CD4-positive, alpha-beta T cell treated with Interleukin-6 for 4 hours (primary cell): ENCODE measurements at places on chromosomes 2 and 18.

- DNase-seq = no peak
Observed at GRCh38 chr18:47606526-47606925, 323.9 kb downstream of the SMAD2 start.

DNA sequence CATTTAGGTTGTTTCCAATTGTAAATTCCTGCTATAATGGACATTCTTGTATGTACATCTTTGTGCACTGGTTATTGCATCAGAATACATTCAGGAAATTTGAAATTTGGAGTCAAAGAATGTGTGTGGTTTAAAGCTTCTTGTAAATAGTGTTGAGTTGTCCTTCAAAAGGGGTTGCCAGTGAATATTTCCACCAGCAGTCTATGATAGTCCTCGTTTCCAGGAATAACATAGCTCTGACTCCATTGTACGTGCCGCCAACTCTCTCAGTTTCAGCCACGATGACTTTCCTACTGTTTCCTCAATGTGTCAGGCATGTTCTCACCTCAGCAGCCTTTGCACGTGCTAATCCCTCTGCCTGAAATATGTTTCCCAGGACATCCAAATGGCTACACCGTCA, 10.9 kb upstream of the HS6ST1 start:
- no peak for DNase-seq

GRCh38 chr2:53512071-53512826, 255.4 kb upstream of the CHAC2 start:
- DNase-seq = no peak

GRCh38 chr2:47061944-47062678, 93.0 kb downstream of the STPG4 start:
- DNase-seq = no peak

DNA sequence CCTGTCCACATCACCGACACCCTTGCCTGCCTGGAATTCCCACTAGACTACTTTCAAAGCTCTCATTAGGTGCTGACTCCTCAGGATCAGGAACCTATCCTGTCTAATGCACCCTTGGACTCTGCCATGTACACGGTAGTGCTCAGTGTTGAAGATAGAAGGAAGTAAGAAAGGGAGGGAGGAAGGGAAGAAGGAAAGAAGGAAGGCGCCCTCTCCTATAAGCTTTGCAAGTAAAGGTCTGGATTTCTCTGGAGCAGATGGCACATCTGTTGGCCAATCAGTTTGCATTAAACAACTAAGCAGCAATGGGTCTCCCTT, 45.3 kb downstream of the SCTR start:
- DNase-seq = no peak

GRCh38 chr2:235543851-235544688, 50.2 kb downstream of the AGAP1 start:
- DNase-seq = no peak

DNA sequence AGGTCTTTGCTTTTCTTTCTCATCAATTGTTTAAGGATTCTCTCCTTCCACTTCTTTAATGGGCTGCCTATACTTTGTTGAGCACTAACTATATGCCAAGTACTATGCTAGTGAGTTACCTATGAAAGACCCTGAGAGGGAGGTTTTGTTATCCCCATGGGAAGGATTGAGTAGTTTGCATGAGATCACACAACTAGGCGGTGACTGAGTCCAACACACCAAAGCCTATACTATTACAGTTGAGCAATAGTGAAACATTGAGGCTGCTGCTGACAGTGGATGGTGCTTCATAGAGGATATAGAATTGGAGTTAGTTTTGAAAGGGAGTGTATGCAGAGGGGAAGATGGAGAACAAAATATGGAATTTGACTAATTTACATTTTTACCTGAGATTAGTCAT, 15.8 kb downstream of the NABP1 start:
- DNase-seq = no peak

DNA sequence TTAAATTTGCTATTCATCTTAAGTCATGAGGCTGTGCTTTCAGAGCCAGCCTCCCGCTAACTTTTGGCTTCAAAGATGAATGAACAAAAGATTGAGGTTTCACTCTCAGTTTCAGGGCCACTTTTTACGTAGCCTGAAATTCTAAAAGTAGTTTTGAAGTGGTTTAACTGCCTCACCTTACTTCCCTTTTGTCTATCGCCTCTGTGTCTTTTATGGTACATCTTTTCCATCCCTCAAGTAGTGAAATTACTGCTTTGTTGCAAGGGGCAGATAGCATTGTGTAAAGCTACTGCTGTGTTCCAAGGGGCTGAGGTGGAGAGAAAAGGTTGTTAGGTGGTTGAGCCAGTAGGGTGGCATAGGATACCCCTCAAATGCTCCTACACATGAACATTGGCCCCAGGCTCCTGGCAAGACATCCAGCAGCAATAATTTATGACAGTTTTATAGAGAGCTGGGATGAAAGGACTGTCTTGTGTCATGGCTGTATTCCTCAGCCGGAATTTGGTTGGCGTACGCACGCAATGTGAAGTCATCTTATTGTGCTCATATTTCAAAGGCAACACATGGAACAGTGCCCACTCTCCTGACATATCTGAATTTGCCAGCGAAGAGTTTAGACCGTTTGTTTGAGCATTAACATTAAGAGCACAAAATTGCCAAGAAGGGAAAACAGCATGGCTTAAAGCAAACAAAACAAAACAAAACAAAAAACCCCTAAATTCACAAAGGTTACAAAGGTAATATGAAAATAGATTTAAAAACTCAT, 32.2 kb downstream of the QPCT start:
- DNase-seq = peak; percentile 33

GRCh38 chr2:205969584-205969983, 116.4 kb downstream of the INO80D start:
- DNase-seq = no peak

GRCh38 chr2:225233234-225233633, 166.3 kb upstream of the NYAP2 start:
- no peak for DNase-seq

- no peak for DNase-seq
Observed at GRCh38 chr2:124027182-124027581, 2.1 kb downstream of the CNTNAP5 start.

DNA sequence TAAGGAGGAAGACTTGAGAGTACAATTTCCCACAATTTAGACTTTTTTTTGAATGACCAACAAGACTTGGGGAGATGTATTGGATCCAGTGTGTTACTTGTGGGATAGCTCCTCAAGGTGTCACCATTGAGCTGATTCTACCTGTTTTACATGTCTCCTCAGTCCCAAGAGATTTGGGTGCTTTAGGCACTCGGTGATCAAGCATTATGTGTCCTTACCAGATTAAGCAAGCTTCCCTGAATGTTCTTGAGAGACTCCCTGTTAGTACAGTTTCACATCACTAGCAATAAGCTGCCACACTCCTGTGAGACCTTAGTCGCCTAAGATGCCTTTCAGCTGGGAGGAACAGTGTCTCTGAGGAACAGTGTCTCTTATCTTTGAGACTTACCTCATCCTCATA, 384.3 kb upstream of the SYT4 start:
- no peak for DNase-seq

GRCh38 chr2:168316073-168316440, 68.7 kb upstream of the STK39 start:
- DNase-seq = no peak

DNA sequence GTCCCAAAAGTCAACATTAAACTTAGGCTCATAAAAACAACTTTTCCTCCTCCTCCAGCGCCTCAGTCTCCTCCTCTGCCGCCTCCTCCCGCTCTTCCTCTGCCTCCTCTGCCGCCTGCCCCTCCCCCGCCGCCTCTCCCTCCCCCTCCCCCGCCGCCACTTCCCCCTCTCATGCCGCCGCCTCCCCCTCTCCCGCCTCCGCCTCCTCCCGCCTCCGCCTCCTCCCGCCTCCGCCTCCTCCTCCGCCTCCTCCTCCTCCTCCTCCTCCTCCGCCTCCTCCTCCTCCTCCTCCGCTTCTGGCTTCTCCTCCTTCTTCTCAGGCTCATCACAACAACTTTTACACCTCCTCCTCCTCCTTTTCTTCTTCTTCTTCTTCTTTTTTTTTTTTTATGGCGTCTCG, 599.9 kb downstream of the TMEM182 start:
- no peak for DNase-seq

- peak; percentile 68 for DNase-seq
Observed at GRCh38 chr2:105329561-105330495, at the start of gene TGFBRAP1. Gene TGFBRAP1, minus strand, starts transcription at chr2:105329735. Its CDS starts 21,434 bp downstream, at chr2:105308301.

DNA sequence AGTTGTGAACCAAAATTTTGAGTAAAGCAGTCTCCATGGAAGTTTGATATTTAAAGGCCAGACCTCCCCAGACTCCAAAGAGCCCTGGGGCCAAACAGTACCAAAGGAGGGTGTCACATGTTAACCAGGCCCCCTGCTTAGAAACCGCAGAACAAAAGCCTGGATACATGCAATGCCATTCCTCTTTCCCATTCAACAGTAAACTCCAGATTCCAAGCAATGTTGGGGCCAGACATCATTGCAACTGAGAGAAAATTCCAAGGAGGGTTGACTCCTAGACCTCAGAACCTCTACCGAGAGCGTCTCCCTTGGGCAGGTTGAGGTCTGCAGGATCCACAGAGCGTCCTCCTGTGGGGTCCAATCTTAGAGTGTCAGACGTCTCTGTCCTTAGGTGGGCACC, 404.4 kb upstream of the SYT4 start:
- no peak for DNase-seq

DNA sequence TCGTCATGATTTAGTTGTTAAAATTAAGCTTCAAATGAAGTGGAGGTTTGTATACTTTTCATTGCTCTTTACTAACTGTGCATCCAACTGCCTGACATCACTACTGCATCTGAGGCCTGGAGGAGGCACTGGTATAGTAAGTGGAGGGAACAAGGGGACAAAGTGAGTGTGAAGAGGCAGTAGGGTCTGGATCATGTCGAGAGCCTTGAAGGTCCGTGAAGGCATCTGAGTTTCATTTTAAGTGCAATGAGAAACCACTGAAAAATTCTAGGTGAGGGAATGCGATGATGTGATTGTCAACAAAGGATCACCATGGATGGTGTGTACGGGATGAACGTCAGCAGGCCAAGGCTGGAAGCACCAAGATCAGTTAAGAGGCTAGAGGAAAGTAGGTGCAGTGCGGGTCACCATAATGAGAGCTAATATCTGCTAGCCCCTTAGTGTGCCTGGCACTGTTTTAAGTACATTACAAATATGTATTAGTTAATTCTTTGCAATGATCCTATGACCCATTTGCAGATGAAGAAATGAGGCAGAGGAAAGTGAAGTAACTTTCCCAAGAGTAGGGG, 96.1 kb downstream of the CABYR start:
- DNase-seq = no peak

DNA sequence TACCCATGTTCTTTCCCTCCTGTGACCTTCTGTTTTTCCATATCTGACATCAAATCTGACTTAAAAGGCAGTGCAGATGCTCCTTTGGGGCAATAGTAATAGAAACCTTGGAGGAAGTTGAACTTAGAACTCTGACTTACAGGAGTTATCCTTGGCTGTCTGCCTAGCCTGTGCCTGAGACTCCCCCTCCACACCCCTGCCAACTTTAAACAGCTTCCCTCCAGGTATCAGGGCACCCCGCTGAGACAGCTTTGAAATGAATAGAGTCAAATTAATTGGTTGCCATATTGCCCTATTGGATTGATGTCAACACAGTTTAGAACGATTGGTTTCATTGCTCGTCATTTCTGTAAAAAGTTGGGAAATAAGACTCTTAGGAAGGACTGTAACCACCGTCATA, 322.0 kb downstream of the PRKCE start:
- DNase-seq = no peak

GRCh38 chr2:217291259-217291658, 431.4 kb upstream of the TNP1 start:
- DNase-seq = no peak

- DNase-seq = no peak
Observed at GRCh38 chr2:29834624-29835023, 86.8 kb downstream of the ALK start.

DNA sequence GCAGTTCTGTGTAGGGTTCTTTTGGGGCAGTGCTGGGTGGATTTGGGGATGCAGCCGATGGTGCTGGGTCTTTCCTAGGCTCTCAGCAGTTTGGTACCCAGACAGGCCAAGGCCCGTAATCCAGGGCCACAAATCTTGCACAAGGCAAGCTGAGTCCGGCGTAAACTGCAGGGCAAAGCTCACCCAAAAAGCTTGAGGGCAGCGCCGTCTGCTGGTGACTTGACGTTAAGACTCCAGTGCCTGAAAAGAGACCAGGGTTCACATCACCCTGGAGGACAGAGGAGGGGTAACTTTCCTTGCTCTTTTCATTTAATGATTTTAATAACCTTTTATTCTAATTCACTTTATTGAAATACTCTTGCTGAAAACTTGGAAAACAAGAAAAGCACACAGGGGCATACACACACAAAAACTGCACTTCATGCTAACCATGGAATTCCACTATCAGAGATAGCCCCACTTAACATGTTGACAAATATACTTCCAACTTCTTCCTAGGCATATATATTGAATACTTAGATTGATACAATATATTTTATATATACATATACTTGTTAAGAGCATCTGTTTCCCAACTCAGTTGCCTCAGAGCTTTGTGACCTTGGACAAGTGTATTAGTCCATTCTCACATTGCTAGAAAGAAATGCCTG, 38.9 kb downstream of the CNGA3 start:
- DNase-seq = peak; percentile 68

GRCh38 chr2:74739129-74739528, 85.1 kb downstream of the SEMA4F start:
- no peak for DNase-seq

DNA sequence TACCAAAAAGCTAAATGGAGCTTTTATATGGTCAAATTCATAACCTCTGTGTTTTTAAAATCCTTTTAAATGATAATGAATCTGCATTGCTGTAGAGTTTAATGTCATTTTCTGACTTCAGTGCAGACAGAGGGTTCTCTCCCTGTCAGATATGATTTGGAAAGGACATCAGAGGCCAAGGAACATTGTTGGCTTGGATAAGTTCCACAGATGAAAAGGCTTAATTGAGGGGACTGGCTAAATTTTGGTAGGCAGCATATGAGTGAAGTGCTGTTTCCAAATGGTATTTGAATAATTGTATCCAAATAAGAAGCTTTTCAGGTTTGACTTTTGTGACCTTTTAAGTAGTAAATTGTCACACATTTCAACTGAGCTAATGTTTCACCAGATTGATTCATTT, 124.6 kb upstream of the KCNH7 start:
- no peak for DNase-seq

DNA sequence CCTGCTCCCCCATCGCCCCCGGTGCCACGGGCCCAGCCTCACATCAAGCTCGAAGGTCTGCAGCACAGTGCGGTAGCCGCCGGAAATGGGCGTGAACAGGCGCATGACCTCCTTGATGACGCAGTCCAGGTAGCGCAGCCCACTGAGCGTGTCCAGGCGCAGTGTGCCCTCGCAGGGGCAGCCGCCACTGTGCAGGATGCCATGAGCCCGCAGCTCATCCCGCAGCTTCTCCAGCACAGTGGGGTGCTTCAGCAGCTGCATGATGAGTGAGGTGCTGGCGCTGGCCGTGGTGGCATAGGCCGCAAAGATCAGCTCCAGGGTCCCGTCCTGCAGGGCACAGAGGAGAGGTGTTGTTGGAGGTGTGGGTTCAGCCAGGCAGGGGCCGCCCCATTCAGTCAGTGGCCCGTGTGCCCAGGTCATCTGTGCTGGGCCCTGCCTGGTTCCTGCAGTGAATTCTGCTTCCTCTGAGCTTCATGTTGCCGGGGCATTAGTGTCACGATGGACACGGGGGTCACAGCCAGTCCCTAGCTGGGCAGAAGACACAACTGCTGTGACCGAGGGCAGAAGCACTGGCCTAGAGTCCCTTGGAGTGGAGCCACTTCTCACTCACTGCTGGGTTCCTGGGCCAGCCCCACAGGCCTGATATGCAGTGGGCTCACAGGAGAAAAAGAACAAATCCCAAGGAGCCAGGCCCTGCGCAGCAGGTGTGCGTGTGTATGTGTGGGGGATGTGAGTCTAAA, 14.5 kb downstream of the CYP26B1 start:
- DNase-seq = no peak

- no peak for DNase-seq
Observed at GRCh38 chr2:77301441-77301840, 220.7 kb downstream of the LRRTM4 start.

- DNase-seq = no peak
Observed at GRCh38 chr18:35121531-35121930, 80.3 kb downstream of the MAPRE2 start.
